ENCODE measurements at places on chromosomes 11 and 22.

- DNase-seq = no peak
These were observed 2.1 kb upstream of the DRD2 start for GRCh38 chr11:113477321-113477720.

DNA sequence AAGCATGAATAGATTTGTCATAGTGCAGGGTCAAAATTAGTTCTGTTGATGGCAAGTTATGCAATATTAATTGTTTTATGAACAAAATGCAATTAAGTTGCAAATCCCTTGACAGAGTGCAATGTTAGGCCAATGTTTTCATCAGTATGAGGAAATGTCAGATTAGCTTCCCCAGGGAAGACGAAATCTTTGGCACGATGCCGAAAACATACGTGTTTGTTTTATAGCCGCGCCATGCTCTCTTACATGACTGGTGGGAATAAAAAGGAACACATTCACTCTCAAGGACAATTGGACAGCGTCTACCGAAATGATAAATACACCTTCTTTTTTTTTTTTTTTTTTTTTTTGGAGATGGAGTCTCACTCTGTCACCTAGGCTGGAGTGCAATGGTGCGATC, 27.0 kb downstream of the MFNG start:
- DNase-seq = no peak

DNA sequence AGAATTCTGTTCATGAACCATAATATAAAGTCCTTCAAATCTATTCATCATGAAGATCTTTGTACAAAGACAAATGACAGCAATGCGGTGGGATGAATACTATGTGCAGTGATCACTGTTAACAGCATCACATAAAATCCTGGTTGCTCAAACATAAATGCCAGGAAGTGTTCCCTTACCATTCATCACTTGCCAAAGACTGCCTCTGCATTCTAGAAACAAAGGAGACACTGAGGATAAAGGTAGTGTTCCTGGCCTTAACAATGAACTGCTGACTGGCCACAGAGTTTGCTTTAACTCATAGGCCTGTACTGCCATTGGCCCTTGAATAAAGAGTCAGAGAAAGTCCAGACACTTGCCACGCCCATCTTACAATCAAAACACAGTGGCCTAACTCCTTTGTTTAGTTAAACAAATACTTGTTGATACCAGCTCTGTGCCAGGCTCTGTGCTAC, 29.5 kb downstream of the C2CD3 start:
- no peak for DNase-seq

DNA sequence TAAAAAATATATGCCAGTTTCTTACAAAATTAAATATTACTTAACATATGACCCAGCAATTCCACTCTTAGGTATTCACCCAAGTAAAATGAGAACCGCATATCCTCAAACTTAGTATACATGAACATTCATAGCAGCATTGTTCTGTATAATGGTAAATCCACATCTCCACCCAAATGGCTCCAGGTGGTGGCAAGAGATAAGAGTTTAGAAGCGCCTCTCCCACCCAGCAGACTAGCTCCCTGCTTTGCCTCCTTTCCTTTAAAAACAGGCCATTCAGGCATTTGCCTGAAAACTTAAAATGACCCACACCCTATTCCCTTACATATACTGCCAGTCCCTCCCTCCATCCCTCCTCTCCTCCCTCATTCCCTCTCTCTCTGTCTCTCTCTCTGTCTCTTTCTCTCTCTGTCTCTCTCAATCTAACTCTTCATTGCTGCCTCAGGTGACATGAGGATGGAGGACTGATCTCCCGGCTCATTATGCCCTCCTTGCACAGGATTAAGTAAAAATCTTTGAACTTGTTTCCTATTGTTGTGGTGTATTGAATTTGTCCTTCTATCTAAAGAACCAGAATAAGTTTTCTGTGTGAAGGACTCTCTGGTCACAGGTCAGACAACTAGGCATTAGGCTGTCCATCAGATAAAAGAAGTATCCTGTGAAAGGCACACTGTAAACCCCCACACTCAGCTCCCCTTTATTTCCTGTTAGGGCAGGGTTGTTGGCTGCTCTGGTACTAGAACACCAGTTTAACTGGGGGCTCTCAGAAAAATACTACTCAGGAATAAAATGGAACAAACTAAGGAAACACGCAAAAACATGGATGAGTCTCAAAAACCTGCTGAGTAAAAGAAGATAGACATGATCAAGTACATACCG, 48.3 kb downstream of the RRP8 start:
- DNase-seq = no peak

DNA sequence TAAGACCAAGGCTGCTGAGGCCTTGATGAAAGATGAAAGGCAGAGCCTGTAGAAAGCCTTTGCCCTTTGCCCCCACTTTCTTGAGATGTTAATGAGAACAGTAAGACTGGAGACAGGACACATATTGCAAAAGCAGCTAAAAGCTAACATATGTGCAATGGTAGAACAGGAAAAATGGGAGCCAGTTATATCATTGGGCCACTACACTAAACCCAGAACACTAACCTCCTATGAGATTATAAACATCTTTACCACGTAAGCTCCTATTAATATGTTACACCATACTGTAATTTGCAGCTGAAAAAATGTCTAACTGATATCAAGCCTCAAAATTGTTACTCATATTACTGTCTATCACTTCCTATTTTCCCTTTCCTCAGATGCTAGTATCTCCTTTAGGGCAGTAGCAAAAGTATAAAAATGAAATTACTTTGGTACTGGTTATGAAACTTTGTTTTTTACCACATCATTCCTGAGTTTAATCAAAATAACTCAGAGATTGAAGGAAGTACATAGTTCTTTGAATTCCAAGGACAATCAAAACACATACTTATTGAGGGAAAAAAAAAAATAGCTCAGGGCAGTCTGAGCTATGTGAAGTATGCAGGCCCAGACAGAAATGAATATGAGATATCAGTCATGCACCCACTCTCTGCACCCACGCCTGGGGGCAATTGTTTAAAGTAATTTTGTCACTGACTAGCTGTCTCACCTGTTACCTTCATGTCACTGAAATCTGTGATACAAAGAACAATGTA, 9.1 kb downstream of the HPS5 start:
- no peak for DNase-seq

GRCh38 chr22:49951986-49952896, 8.3 kb upstream of the PIM3 start:
- no peak for DNase-seq

DNA sequence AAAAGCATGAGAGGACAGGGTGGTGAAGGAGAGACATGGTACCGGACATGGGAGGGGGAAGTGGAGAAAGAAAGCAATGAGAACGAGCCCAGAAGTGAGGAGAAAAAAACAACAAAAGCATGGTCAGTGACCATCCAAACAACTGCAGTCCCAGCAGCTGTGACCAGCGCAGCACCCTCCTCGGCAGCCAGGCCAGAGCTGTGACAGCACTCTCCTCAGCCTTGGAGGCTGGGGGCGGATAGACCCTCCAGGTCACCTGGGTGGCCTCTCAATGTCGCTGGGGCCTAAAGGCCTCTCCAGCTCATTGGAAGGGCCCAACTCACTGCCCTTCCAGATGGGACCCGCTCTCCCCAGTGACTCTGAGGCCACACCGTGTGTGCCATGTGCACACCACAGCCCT, 103.3 kb downstream of the MED15 start:
- DNase-seq = no peak

DNA sequence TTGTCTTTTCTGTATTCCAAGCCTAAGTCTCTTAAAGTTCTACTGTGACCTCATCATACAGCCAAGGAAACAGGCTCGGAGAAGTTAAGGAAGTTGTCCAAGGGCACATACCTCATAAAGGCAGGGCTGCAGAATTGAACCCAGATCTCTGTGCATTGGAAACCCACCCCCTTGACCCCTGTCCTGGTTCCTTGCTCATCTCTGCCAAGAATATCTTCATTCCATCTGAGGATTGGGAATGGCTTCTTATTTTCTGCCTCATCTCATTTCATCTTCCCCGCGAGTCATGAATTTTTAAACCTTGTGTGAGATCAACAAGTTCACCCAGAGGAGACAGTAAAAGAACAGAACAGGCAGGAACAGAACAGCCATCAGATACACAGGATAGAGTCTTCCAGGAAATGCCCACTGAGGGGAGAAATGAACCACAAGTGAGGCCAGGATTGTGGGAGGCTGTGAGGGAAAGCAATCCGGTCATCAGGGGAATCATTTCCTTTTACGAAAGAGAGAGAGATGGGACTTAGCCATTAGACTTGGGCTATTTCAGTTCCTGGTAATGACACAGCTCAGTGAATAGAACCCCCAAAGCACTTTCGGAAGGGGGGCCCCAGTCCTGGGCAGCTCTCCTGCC, 34.4 kb upstream of the LRRC10B start:
- DNase-seq = no peak

Measured in stimulated activated CD4-positive, alpha-beta T cell treated with anti-CD3 and anti-CD28 coated beads, Interleukin-4, amount 100 ng/mL, for 24 hours (primary cell).